ENCODE measurements at places on chromosomes 2 and 18.

DNA sequence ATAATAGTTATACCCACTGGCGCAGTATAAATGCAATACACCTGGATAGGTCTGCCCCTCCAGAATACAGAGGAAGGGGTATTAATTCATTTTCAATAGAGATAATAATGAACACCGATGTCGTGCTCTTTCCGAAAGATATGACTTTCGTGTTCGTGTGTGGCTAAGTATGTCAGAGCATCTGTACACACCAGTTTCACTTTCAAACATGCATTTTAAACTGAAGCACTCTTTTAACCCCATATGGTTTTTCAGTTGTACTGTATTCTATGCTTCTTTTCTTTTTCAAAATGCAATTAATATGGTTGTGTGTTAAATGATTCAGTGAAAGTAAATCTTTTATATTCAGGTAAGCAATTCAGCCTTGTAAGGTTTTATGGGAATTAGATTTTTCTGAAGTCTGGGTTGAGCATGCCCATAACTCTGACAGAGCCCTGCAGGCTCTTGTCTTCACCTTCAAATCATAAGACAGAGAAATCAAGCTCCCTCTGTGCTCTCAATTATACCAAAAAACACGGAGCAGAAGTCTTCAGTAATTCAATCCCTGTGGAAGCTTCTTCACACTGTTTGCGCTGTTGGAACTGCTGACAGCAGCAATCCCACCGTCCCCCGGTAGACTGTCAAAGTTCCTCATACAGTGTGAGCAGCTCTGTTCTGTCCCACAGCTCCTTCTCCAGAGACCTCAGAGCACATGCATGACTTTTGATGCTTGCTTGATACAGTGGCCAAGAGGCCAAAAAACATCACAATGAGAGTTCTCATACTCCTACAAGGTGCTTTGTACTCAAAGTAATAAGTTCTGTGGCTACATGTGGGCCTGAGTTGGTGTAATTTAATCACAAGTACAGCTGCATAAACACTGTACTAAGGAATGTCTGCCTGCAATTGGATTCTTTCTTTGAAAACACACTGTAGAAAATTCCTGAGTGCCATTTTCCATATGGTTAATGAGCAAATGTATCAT is 186.8 kb downstream of the ZNF521 start:
- no peak for DNase-seq

- DNase-seq, result no peak
Observed at GRCh38 chr2:183031911-183032794, 6.1 kb downstream of the NCKAP1 start.

- DNase-seq, result no peak
Observed at GRCh38 chr2:215360596-215360995, 48.7 kb downstream of the ATIC start.

DNA sequence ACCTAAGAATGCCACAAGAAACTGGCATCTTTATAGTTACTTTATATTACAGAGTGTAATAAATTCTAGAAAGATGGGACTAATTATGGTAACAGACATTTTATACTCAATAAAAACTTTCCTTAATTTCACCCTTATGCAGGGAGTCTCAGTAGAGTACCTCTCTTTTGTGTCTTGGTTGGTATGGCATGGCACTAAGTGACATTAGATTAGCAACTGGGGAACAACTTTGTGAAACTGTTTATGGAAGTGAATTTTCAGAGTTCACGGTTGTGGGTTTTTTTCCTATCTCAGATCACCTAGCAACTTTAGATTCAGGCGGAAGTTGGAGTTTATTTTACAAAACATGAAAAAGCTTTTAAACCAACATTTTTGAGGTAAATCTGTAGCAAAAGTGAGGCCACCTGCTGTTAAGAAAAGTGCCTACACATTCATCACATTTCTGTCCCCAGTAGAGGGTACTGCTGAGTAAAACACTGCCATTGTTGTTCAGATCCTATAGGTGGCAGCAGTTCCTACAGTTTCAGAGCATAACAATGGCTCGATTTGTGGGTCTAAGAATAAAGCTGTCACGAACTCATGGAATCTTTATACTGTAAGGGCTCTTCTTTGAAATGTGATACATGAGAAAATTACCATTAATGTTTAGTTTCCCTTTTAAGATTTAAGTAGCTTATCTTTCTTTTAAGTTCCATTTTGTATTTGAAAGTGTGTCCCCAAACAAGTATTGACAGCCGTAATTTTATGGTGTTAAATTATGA is 117.6 kb downstream of the CAMKMT start:
- peak; percentile 46 for DNase-seq

DNA sequence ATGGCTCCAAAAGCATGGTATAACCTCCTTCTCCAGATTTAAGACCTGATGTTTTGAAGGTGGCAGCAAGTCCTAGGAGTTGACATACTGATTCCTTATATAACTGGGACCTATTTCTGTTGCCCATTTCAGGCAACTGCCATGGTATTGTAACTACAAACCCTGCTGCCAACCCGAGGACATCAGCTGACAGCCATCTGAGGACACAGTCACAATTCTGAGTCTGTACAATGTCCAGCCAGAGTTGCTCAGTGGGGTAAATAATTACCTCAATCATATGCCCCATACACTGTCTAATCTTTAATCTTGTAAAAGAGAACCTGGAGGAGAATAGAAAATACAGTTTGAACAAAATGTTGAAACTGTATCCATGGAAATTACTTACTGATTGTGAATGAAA is 8.7 kb upstream of the GAREM2 start:
- no peak for DNase-seq
